ENCODE measurements at places on chromosomes 16 and 17.
A peak's percentile ranks its signal among the peaks of the same experiment; 100 is the strongest.

DNA sequence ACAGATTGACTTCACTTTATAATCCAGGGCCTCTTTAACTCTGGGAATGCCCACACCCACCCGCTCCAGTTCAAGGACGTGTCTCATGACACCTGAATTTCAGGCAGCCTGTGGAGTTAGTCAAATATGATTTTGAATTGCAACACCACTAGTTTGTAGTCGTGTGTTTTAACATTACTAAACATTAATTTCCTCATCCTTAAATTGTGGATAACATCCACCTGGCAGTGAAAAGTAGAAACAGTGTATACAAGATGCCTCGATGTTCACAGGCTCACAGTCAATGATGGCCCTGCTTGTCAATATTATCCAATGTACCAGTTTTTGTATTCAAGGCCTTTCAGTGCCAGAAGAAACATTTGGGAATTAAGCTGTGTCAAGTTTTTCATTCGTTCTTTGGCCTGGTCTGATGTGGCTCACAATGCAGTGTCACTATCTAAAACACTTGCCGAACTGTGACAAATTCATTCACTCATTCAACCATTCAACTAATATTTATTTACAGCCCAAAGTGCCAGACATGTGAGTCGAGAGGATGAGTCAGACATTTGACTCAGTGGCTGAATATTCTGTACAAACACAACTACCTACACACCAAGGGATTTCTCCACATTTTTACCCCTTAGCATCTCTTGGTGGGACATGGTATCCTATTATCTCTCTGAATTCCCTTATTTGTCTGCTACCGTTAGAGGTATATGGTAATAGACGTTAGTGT, 1.4 kb downstream of the MEIOB start:
- DNase-seq: no peak

- no peak for DNase-seq
Observed at GRCh38 chr16:21186326-21186691, 25.1 kb downstream of the ZP2 start.

DNA sequence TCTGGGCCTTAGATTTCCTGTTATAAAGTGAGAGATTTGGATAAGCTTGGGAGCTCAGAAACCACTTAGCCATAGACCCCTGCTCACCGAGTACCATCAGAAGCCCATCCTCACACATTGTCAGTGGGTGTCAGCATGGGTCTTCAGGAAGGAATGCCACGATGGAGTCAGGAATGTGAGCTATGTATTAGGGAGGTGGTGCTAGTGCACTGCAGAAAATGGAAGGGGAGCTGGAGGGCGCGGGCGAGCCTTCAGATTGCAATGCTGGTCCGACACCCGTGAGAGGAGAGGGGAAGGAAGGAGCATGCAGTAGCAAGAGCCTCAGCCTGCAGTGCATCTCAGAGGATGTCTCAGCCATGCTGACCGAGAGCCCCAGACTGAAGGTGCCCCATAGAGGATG, 294.5 kb downstream of the FOXL1 start:
- no peak for DNase-seq

GRCh38 chr16:74585846-74586443, 21.0 kb downstream of the GLG1 start:
- DNase-seq: no peak

DNA sequence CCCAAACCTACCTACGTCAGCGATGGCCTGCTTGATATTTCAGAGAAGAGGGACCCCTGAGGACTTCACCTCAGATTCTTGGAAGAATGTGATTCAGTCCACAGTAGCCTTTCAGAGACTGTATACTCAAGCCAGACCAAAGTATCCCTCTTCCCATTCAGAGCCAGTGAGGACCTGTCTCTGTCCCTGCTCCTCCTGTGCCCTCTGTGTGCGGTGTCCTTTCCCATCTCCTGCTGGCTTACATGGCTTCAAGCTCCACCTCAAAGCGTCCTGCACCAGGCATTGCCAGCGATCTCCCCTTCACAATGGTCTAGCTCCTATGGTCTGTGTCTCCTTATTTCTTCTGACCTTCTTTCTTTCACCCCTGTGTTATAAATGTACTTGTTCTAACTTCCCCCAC, 39.5 kb upstream of the HLF start:
- DNase-seq: no peak

GRCh38 chr17:38507436-38507835, 79.2 kb downstream of the ARHGAP23 start:
- no peak for DNase-seq

GRCh38 chr17:22303096-22303495, 610.8 kb downstream of the KCNJ18 start:
- DNase-seq: no peak

DNA sequence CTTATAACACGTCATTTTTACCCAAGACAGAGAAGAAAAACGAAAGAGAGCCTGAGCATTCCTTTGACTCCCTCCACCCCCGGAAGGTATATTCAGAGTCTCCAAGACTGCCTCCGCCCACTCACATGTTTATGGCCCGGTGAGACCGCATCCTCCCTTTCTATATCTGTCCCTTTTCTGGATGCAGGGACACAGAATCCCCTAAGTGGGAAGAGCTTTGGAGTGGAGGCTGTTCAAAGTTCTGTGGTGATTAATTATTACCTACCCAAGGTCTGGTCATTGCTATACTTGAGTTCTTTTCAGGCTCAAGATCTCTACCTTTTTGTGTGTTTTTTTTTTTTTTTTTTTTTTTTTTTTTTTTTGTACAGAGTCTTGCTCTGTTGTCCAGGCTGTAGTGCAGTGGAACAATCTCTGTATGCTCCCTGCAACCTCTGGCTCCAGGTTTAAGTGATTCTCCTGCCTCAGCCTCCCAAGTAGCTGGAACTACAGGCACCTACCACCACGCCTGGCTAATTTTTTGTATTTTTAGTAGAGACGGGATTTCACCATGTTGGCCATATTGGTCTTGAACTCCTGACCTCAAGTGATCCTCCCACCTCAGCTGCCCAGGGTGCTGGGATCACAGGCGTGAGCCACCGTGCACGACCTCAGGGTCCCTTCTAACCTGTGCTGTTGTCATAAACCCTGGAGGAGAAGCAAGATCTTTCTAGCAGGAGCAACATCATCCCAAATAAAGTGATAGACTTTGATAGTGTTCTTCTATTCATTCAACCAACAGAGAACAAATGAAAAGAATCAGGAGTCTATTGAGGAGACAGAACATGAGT, 407.1 kb downstream of the WWOX start:
- no peak for DNase-seq

DNA sequence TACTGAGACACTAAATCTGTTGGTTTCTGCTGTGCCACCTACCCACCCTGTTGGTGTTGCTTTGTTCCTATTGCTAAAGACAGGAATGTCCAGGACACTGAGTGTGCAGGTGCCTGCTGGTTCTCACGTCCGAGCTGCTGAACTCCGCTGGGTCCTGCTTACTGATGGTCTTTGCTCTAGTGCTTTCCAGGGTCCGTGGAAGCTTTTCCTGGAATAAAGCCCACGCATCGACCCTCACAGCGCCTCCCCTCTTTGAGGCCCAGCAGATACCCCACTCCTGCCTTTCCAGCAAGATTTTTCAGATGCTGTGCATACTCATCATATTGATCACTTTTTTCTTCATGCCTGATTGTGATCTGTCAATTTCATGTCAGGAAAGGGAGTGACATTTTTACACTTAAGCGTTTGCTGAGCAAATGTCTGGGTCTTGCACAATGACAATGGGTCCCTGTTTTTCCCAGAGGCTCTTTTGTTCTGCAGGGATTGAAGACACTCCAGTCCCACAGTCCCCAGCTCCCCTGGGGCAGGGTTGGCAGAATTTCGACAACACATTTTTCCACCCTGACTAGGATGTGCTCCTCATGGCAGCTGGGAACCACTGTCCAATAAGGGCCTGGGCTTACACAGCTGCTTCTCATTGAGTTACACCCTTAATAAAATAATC, 14.6 kb downstream of the STH start:
- no peak for DNase-seq

GRCh38 chr17:83050651-83051395, 28.6 kb upstream of the METRNL start:
- DNase-seq: no peak

GRCh38 chr17:45841186-45841585, 3.5 kb upstream of the SPPL2C start:
- peak; percentile 39 for DNase-seq

GRCh38 chr17:72730077-72730476, 362.4 kb downstream of the SLC39A11 start:
- no peak for DNase-seq

DNA sequence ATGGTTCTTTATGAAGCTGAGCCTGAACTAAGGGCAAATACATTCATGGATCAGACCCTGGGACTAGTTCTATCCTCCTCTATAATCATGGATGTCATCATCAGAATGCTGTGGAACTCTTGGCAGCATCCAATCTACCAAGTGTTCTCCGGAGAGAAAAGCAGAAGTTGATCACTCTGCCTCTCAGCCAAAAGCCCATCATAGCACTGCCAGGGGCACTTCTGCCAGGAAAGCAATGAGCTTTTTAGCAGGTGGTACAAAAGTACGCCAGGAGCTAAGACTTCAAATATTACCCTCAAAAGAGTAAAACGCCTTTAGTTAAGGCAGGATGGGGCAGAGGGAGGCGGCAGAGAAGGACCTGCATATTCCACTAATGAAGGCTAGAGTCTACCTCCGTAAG, 279.0 kb downstream of the SLC39A11 start:
- no peak for DNase-seq

GRCh38 chr17:31645351-31645750, 213.7 kb downstream of the COPRS start:
- no peak for DNase-seq

Data from NCI-H524 (cell line).